ENCODE measurements at places on chromosomes 16 and 17.

DNA sequence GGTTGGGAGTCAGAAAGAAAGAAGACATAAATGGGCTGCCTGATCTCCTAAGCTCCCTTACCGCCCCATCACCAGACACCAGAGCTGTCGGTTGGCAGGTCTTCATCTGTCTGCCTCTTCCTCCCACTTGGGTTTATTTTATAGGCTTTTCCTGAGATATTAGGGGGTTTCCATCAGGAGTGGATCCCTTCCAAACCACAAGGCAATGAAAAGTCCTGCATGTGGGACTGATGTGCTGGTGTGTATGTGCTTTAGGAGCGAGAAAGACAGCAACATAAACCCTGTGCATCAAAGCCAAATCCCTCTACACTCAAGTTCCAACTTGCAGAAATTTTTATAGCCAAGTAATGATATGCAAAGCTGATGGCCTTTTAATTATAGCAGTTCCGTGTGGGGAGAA, 389.5 kb downstream of the SLC39A11 start:
- DNase-seq, result no peak

DNA sequence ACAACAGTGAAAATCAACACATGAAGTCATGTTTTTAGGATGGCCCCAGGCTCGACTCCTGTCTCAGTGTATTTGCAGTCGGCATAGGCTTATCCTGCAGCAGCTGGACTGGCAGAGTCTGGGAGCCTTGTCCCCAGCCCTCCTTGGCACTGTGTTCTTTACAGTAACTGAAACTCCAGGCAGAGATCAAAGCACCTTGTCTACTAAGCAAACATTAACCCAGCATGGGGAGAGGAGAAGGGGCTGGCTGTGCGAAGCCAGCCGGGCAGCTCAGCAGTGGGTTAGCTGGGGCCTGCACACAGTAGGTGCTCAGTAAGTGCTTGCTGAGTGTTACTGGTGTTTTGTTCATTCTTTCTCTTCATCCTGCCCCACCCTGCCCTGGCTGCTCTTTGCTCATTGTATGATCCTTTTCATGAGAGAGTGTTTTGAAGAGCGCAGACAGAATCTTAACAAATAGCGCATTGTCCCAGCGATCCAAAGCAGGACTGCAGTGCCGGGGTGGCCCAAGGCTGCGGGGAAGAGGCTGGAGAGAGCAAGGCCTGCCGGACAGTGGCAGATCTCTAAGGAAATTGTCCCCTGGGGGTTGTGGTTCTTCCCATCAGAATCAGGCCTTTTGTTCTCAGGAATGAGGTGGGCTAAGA, 23.5 kb upstream of the ITGB4 start:
- no peak for DNase-seq

DNA sequence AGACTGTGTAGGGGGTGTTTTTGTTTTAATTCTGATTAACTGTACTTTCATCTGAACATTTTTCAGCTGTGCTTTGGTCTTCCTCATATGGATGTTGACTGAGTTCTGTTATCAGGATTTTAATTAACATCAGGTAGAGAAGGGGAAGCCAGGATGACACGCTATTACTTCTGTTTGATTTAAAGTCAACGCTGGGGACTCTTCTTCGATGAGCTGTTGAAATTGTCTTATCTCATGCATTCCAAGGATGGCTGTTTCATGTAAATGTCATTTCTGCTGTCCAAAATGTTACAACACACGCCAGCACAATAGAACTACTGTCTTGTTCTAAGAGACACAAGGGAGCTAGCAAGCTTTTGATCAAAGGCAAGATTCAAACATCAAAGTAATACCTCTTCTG, 263.3 kb upstream of the CDH5 start:
- no peak for DNase-seq

GRCh38 chr17:292016-292415, 60.6 kb downstream of the RPH3AL start:
- DNase-seq, result no peak

DNA sequence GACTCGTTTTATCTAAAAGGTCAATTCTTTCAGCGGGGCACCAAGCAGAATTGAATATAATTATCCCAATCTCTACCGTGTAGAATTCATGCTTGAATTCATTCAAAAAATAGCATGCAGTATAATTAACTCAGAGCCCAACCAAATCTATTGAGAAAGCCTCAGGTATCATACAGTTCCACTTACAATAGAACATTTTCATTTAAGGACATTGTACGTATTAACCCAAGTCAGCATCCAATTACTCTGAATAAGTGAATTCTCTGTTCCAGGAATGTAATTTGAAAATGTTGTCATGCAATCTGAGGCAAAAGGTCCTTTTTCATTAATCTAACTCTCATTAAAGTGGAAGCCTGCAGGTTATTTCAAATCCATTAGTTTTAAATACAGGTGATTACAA, 78.5 kb downstream of the SALL1 start:
- DNase-seq, result no peak

- no peak for DNase-seq
These were observed 25.7 kb upstream of the ANKRD40CL start for GRCh38 chr17:50793007-50793406.

- DNase-seq, result no peak
These were observed 1509.2 kb downstream of the CDH11 start for GRCh38 chr16:63612462-63613227.

GRCh38 chr16:62254847-62255246, 218.6 kb upstream of the CDH8 start:
- no peak for DNase-seq

DNA sequence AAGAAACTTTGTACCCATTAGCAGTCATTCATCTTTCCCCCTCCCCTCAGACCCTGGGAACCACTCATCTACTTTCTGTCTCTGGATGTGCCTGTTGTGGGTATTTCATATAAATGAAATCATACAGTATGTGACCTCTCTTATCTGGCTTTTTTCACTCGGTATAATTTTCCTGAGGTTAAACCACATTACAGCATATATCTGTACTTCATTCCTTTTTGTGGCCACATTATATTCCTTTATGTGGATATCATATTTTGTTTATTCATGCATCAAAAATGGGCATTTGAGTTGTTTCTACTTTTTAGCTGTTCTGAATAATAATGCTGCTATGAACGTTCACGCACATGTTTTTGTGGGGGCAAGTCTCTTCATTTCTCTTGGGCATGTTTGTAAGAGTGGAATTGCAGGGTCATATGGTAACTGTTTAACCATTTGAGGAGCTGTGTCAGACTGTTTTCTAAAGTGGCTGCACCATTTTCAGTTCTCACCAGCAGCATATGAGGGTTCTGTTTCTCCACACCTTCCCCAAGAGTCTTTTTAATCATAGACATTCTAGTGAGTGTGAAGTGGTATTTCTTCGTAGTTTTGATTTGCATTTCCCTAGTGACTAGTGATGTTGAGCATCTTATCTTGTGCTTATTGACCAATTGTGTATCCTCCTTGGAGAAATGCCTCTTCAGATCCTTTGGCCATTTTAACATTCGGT, 3.8 kb downstream of the SNX29 start:
- DNase-seq, result no peak

Data from HAP-1 (cell line).